Thoracic aorta endothelial cell (primary cell): ENCODE measurements at places on chromosomes 16 and 17. TPM values are rescaled to one million over a fixed set of nuclear protein-coding genes. Genes with fewer than 3 reads are reported as not detected.

Gene GINS2
- total RNA-seq = 15.4 and 19.6 TPM in 2 replicates

Gene C16orf74
- 35.0 and 35.3 TPM in 2 replicates for total RNA-seq

Gene NTN1
- total RNA-seq = 0.07 and 0.13 TPM in 2 replicates

Gene PNMT
- total RNA-seq = not detected in 2 replicates

Gene CDK5R1
- total RNA-seq = 2.1 TPM in 2 replicates

Gene CCL8
- total RNA-seq = not detected in 2 replicates

Gene TNP2
- not detected in 2 replicates for total RNA-seq

Gene ZNF629
- 10.6 and 11.6 TPM in 2 replicates for total RNA-seq

Gene NXPH3
- total RNA-seq = 0.53 and 0.72 TPM in 2 replicates

Gene PIRT
- not detected in 2 replicates for total RNA-seq

Gene RDM1
- total RNA-seq = 0.40 and 0.72 TPM in 2 replicates

Gene CIBAR2
- not detected in 2 replicates for total RNA-seq

Gene CCL23
- total RNA-seq = 2.4 and 5.9 TPM in 2 replicates
